ENCODE measurements at places on chromosomes 11 and 22. TPM values are rescaled to one million over a fixed set of nuclear protein-coding genes. Genes with fewer than 3 reads are reported as not detected.
A peak's percentile ranks its signal among the peaks of the same experiment; 100 is the strongest.

DNA sequence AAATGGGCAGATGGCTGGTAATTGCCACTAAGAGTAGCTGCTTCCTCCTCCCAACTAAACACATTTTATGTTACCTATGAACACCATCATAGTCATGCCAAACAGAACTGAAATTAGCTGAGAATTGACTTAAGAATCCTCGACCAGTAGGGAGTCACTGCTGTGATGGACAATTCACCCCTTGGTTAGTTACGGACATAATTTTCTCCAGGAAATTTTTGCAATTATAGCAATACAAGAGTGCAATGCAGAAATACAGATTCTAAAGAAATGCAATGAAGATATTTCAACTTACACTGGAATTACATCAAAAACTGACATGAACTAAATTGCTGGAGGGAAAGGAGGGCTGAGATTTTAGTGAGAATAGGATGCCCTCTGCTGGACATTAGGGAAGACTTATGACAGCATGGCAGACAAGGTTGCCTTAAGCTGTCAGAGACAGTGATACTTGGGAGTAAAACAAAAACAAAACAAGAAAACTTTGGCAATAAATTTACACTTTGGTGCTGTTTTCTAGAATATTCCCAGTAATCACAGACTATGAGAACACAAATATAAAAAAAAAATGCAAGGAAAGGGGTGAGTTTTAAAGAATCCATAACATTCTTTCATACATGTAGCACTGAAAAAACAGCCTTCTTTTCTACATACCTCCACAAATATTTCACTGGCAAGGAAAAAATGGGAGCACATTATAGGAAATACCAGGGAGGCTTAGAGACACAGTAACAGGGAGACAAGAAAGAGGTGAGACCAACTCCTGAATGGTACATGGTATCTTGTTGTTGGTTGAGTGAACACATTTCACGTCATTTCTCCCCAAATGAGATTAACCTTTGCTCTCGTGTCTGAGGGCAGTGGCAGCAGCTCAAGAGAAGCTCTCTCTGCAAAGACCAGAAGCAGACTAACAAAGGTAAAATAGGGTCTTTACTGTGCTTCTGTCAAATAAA is 11.2 kb upstream of the PPP2R1B start:
- DNase-seq, result peak; percentile 71

CCDC89 gene
- total RNA-seq, result 0.21 TPM

- DNase-seq, result no peak
These were observed 49.7 kb downstream of the LIF start for GRCh38 chr22:30196880-30197336.

- no peak for DNase-seq
These were observed 84.6 kb downstream of the MYEOV start for GRCh38 chr11:69378303-69379141.

DNA sequence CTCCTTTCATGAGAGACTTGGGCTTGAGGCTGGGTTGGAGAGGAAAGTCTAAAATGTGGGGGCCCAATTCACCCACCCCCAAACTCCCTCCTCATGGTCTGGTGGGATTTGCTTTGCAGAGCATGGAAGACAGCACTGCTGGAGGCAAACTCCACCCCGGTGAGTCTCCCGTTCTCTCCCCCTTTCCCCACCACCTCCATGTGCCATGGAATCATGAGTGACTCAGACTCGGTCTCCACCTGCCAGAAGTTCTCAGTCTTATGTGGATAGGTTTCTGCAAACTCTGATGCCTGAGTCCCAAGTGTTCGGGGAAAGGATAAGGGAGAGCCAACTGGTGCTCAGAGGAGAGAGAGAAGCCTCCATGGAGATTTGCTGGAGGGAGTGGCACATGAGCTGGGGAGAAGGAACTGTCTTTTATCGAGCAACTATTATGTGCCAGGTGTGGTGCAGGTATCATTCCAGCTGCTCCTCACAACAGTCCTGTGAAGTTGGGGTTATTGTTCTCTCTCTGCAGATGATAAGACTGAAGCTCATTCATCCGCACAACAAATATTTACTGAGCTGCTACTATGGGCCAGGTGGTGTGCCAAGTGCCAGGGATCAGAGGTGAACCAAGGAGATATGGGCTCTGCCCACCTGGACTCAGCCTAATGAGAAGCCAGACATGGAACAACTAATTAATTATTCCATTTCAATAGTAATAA is 6.6 kb downstream of the PLEKHB1 start:
- DNase-seq, result no peak

MEI1 gene
- 17.8 TPM for total RNA-seq

- peak; percentile 24 for DNase-seq
These were observed 5.8 kb downstream of the THRSP start for GRCh38 chr11:78069465-78069864.

MMP12 gene
- total RNA-seq, result not detected

DNA sequence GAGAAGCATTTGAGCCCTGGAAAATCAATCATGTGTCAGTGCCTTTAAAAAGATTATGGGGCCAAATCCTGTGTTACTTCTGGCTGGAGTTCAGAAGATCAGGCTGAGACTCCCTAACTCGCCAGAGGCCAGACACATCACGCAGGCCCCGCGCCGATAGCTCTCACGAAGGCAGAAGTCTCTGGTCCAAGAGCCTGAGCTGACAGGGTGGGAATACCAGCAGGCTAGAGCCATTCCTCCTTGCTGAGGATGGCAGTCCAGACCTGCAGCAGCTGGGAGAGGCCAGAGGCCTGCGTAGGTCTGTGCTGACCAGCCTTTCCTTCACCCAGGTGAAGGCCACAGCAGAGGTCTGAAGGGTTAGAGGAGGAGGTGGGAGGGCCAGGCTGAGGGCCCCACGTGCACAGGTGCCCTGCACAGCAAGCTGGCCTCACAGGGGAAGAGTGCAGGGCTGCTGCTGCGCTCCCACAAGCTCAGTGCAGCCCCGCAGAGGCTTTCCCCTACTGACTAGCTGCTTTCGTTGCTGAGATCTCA is 52.9 kb downstream of the ST14 start:
- DNase-seq, result no peak

DNA sequence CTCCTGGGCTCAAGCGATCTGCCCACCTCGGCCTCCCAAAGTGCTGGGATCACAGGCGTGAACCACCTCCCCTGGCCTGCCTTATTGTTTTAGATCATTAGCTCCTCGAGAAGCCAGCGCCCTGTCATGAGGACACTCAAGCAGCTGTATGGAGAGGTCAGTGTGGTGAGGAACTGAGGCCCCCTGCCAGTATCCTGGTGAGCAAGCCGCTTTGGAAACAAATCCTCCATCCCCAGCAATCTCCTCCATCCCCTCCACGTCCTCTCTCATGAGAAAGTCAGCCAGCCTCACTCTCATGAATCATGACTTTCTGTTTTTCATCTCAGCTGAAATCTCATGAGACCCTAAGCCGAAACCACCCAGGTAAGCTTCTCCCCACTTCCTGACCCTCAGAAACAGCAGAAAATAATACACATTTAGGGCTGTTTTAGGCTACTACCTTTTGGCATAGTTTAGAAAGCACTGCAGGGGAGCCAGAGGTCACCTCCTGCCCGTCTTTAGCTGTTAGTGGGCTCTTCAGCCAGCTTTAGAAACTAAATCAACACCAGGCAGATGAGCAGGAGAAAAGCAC is 56.0 kb downstream of the CTTN start:
- no peak for DNase-seq

- no peak for DNase-seq
These were observed 261.4 kb downstream of the DDX10 start for GRCh38 chr11:108926171-108926840.

SLC22A6 gene
- total RNA-seq, result not detected
